ENCODE measurements at places on chromosomes 5 and 9.
A peak's percentile ranks its signal among the peaks of the same experiment; 100 is the strongest.

GRCh38 chr5:96625365-96625764 lies 36.8 kb upstream of the CAST start:
- no peak for DNase-seq

DNA sequence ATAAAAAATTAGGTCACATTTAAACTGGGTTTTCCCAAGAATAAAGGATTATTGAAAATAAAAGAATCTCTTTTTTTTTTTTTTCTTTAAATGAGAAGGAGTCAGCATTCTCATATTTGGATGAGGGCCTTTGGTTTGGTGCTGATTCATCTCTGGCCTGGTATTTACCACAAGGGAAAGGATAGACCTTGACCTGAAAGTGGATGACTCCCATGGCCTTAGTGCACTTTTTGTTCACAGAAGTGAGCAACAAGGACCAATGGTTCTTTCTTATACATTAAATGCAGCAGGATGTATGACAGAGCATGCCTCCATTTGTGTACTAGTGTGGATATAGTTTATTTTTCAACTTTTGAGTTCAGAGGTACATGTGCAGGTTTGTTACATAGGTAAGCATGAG lies 6.9 kb downstream of the YTHDC2 start:
- DNase-seq: no peak

GRCh38 chr9:122020398-122020797 lies 72.7 kb downstream of the TTLL11 start:
- no peak for DNase-seq

DNA sequence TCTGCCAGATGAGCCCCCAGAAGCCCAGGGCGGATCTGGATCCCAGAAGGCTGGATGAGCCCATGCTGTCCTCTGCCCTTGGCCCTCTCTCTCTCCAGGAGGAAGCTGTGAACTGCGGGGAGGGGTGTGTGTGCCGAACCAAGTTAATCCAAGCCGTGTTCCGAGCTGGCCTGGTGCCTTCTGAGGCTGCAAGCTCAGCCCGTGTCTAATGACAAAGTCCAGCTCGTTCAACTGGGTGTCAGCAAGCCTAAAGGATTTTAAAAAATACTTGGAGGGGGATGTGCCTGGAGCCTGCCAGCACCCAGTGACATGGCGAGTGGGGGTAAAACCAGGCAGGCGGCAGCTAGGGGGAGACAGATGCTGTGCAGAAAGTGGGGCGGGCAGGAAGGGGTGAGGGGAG lies 8.0 kb downstream of the STC2 start:
- no peak for DNase-seq

DNA sequence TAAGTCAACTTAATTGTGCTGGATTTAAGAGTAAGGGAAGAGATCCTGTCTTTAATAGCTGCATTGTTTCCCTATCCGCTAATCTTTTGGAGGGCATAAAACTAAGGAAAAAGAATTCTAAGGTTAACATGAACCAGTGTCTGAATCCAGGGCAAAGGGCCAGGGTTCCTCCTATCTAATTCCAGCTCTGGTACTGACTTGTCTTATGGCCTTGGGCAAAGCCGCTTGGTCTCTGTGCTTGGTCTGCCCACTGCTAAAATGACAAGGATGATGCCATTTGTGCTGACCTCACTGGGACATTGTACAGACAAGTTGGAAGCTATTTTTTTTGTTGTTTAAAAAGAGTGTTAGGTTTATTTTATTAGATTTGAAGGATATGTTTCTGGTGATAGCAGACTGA lies 334.7 kb upstream of the PIK3R1 start:
- no peak for DNase-seq

GRCh38 chr9:133004091-133004998 lies 25.9 kb downstream of the GFI1B start:
- DNase-seq: no peak

DNA sequence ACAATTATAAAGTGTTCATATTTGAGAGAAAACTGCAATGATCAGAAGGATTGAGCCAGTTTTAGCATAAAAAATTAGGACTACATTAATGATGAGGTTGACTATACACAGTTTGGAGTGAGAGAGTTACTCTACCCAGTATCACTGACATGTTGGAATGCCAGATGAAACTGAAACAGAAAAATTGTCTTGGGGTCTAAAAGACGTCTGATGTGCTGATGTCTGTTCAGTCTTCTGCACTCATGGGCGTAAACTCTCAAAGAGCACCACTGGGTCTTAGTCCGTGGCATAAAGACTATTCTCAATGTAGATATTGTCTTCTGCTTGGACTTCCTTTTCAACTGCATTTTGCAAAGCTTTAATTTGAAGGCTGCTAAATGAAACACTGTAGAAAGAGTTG lies 29.5 kb downstream of the HAVCR1 start:
- DNase-seq: no peak

DNA sequence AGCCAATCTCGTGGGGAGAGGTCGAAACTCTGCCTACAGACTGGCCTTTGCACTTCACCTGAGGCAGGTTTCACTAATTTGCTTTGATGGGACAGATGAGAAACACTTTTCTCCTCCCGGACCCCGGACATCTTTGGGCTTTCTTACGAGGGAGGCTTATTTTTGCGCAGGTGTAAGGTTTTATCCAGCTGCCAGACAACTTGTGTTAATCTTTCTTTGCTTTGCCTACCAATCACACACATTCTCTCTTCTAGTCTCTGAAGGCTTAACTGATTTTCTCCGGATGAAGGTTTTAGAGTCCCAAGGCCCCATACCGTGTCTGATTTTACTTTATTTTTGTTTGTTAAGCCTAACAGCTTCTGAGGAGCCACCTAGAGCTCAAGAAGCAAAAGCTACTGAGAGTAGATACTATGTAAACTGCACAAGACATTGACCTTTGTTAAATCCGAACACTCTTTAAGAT lies 436 bp upstream of the EMB start:
- DNase-seq: no peak

DNA sequence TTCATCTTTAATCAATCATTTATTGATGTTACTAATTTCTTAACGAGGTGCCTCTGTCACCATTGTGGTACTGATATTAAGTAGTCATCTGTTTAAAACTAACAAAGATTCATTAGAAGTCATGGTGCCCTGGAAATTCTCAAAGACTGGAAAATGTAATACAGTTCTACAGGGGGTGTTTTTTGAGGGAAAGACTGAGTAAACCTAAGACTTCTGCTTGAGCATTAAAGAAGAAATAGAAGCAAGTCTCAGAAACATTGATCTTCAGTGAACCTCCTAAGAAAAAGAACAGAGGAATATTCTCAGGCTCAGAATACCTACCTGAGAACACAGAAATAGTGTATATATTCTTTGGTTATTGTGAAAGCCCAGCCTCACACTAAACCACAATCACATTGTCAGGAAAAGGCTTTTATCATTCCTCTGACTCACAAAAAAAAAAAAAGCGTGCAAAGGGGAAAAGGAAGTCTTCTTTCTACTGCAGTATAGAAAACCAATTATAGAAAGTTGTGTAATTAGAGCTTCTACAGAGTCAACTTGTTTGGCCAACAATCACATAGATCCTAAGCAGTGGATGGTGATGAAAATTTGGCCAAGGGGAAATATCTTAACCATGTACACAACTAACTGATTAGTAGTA lies 60.8 kb downstream of the HINT1 start:
- no peak for DNase-seq

- no peak for DNase-seq
Measured at GRCh38 chr5:73135429-73136054, 15.2 kb downstream of the TMEM171 start.

DNA sequence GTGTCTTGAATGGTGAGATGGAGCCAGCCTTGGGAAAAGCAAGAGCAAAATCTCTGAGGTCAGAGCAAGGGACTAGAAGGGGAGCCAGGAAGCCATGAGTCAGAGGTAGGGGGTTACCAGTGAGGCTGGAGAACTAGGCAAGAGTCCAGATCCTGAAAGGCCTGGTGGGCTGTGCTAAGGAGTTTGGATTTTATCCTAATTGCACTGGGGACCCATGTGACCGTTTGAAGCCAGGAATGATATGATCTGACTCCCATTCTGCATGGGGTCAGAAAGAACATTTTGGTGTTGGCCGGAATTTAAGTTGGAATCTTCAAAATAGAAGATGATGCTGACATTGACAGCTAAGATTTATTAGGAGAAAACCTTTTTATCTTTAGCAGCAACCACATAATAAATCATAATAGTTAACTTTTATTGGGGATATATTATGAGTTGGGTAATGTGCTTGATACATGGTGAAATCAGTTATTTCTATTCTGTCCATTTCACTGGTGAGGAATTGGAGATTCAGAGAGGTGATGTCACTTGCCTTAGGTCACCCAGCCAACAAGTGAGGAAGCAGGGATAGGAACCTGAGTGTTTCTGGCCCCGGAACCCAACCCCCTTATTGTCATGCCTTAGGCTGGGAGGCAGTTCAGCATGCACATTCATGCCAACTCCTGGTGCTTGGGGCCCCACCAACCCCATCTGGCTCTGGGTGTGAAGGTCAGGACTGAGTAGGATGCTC lies 61.5 kb upstream of the RARS1 start:
- DNase-seq: no peak

GRCh38 chr9:134923466-134923865 lies 5.8 kb upstream of the FCN1 start:
- no peak for DNase-seq

- DNase-seq: no peak
Measured at GRCh38 chr5:109987970-109988369, 298.2 kb downstream of the MAN2A1 start.

GRCh38 chr5:61262080-61262479 lies 70.0 kb upstream of the ZSWIM6 start:
- no peak for DNase-seq

DNA sequence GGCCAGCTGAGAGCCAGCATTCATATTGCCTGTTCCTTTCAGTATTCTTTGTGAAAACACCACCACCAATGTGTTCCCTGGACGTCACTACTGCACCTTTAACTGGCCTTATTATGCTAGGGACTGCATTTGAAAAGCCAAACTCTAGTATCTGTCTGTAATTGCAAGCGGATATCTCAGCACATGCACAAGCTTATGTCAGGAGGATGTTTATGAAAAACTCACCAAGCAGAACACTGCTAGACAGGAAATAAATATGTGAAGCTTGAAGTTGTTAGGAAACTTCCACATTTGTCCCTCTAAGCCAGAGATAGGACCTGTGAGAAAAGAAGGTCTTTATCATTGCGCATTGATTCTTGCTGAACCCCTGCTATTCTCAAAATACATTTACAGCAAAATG lies 135.4 kb upstream of the CCDC152 start:
- DNase-seq: no peak

DNA sequence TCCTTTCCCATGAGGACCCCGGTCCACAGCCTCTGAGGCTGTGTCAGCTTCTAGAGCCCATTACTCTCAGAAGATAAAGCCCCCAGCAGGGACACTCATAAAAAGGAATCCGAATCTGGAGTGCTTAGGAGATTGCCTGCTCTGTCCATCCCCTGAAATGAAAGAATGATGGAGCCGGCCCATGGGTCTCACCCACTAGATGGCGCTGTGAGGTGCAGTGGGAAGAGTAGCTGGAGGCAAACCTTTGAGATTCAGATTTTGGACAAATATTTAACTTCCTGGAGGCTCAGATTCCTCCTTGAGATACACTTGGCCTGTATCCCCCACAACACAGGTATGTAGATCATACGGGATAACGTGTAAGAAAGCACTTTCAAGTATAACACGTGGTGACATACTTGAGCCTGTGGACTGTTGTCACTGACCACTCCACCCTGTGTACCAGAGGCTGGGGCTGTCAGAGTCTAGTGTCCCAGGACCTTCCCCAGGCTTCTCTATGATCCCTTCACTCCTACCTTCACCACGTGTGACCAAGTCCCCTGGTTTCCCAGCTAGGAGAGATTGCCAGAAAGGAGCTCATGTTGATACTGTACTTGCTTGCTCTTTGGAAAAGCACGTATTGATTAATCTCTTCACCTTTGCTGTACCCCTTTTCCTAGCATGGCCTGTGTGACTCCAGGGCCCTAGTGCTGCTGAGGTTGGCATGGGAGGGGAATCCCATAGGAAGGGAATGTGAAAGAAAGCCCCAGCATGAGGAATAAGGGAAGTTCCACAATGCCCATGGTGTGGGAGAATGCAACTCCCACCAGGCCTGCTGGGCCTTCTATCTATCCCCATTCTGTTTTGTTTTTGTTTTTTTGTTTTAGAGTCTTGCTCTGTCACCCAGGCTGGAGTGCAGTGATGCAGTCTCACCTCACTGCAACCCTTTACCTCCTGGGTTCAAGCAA lies 32.1 kb downstream of the TRMO start:
- no peak for DNase-seq

GRCh38 chr5:73940026-73940425 lies 314.0 kb downstream of the ARHGEF28 start:
- no peak for DNase-seq

GRCh38 chr5:76657683-76658311 lies 34.6 kb upstream of the F2RL2 start:
- no peak for DNase-seq

DNA sequence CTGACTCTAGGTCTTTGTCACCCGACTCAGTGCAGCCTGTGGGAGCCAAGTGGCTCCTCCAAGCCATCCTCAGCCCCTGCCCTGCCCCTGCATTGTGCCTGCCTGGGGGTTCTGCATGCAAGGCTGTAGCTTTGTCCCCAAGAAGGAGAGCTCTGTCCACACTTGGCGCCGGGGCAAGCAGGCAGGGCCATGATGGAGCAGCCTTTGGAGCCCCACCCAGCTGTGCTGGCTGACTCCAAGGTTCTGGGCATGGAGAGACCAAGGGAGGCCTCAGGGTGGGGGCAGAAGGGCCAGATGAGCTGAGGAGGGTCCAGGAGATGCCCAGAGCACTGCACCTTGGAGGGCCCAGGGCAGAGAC lies 226.2 kb downstream of the CACNA1B start:
- DNase-seq: no peak

DNA sequence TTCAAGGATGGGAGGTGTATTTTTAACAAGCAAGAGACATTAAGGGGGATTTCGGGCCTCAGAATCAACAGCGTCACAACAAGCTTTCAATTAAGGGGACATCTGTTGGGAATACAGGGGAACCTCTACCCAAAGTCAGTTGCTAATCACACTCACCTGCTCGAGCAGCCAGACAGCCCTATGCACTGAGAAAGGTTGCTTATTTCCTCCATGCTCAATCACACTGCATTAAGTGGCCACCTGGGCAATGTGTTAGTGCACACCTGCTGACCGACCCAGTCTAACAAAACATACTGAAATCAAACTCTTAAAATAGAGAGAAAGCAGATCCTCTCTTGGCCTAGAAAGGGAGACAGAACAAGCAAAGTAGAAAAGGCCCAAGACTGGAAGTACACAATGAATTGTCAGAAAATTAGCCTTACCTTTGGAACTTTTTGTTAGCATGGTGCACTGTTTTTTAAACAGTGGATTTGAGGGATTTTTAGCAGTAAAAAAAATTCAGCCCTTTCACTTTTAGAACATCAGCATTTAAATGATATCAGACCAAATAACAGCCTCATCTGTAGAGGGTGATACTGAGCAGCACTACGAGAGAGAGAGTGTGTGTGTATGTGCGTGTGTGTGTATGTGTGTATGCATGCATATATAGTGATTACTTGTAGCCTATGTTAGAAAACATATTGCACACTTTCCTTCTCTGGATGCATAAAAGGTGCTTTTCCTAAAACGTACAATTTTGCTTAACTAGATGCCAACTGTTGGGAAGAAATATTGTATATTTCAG lies 1118.6 kb upstream of the DMAC1 start:
- peak; percentile 65 for DNase-seq

Measured in NCI-H510A treated with DMSO at 0.1 percent for 48 hours (cell line).